Fibroblast of skin of right quadriceps (primary cell): ENCODE measurements at places on chromosomes 3 and 15.
A peak's percentile ranks its signal among the peaks of the same experiment; 100 is the strongest.

DNA sequence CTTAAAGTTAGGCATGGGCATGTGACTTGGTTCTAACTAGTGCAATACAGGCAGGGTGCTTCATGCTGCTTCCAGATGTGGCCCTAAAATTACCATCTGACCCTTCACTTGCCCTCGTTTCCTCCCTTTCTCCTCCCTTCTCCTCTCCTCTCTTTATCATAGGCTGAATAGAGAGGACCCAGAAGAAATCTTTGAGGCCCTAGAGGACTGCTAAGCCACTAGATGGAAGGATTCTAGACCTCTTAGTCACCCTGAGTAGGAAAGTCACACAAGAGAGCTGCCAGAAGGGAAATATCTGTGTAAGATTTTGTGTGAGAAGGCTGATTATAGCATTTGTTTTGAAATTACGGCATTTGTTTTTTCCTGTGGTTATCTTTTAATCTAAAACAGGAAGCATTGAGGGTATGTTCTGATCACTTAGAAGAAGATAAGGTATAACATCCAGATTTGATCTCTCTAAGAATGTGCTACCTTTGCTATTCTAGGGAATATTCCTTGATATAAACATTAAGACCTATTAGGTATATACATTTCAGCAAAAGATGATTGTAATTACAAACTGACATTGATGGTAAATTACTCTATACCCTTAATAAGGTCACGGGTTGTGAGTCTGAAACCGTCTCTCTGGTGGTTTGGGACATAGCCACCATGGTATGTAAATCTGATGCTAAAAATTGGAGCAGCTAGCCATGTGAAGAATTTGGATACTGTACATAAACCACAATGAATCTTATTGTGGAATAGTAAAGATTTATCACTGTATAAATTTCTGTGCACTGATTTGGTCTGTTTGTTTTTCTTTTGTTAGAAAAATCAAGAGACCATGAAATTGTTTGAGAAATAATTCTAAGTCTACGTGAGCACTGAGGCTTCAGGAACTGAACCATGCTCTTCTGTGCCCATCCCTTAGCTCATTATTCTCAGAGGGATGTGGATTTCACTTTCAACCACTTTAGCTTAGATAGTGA lies 84.1 kb downstream of the TP63 start:
- DNase-seq = peak; percentile 96

GRCh38 chr3:171092467-171092911 lies 66.0 kb upstream of the SLC2A2 start:
- DNase-seq = no peak

GRCh38 chr15:74793135-74794028 lies 11.5 kb downstream of the CSK start:
- no peak for DNase-seq

GRCh38 chr3:49362561-49362960 lies 4.4 kb upstream of the GPX1 start:
- DNase-seq = peak; percentile 54

DNA sequence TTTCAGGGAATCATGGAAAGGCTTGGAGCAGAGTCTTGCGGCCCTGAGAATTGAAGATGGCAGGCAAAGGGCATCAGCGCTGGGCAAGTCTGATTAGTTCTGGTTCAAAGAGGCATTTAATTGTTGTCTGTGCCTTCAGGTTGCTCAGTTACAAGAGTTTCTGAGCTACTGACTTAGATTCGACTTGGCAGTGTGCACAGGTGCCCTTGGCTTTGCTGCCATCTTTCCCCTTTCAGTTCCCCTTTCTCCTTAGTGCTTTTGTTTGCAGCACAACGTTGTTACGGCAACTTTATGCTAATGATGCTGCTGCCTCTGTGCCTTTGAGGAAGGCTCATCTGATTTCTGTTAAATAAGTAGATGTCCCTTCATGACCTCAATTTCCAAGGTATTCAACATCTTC lies 12.5 kb downstream of the P2RY14 start:
- no peak for DNase-seq

GRCh38 chr3:160061525-160061924 lies 72.9 kb downstream of the IL12A start:
- DNase-seq = no peak

GRCh38 chr3:143895805-143896204 lies 47.5 kb upstream of the SLC9A9 start:
- peak; percentile 9 for DNase-seq

- DNase-seq = no peak
Measured at GRCh38 chr15:55230051-55230670, 33.4 kb upstream of the RSL24D1 start.

DNA sequence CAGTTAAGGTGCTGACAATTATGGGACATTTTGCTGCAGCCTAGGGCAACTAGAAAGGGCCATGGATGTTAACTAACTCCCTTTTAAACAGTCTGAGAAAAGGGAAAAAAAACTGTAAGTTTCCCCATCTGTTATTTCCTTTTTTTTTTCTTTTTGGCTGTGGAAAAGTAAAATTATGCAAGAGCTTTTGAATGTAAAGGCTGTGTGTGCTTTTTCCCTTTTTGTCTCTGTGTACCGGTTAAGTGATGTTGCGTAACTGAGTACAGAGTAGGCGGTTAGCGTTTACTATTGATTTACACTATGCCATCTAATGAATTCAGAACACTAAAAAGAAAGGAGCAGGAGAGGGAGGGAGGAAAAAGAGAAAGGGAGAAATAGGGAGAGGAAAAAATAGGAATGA lies 403.6 kb downstream of the TIGIT start:
- no peak for DNase-seq

GRCh38 chr3:143247073-143247472 lies 127.5 kb downstream of the CHST2 start:
- no peak for DNase-seq

DNA sequence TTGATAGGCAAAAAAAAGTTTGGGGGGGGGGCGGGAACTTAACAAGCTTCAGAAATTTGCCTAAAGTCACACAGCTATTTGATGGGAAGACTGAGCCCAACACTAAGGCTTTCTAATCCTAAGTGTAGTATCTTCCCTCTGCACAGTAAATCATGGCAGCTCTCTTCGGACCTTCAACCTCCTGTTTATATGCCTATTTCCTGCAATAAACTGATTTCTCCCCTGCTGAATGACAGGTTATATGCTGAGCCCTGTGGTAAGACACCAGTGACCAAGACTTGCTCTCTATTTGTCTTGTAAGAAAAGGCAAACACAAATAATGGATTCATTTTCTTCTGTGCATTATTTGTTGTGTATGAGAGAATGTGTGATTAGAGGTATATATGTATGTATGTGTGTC lies 355.8 kb upstream of the ARRDC4 start:
- no peak for DNase-seq

DNA sequence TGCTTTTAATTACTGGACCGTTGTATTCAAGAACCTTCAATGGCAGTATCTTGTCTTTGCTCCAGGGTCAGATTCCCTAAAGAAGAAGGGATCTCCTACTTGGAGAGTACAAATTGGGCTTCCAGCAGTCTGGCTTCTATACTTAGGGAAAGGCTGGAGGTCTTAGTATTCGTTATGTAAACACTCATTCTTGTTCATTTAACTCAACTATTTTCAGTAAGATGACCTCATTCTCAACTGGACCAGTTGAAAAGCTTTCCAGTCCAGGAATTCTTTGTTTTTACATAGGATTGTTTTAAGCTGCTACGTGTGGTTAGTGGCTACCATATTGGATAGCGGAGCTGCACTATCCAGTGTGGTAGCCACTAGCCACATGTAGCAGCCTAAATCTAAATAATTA lies 4.6 kb downstream of the SENP5 start:
- no peak for DNase-seq

DNA sequence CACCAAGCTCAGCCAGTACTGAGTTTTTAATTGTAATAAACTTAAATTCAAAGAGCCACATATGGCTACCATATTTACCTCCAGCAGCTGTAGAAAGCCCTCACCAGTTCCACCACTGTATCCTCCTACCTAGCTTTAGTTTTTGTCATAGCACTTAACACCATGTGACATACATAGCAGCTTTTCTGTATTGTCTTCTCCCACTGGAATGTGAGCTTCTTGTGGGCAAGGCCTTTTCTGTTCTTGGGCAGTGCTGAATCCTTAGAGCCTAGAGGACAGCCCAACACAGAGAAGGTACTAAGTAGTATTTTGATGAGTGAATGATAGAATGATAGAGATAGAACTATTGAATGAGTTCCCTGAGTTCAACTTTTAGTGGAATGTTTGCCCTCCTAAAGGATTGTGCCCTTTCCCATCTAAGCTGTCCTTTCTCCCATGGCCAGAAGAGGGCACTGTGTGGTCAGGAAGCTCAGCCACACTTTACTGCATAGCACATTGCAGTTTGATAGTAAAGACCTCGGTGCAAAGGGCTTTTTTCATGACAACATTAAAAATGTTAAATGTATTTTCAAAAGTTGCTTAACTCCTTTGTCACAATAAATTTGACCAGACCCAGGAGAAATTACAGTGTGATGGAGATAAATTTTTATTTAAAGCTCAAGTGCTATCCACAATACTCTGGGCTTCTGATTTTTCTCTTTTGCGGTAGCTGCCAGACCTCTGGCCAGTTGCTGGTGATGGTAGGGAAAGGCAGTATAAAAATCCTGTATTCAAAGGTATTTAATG lies 115.8 kb downstream of the GHSR start:
- DNase-seq = peak; percentile 53

DNA sequence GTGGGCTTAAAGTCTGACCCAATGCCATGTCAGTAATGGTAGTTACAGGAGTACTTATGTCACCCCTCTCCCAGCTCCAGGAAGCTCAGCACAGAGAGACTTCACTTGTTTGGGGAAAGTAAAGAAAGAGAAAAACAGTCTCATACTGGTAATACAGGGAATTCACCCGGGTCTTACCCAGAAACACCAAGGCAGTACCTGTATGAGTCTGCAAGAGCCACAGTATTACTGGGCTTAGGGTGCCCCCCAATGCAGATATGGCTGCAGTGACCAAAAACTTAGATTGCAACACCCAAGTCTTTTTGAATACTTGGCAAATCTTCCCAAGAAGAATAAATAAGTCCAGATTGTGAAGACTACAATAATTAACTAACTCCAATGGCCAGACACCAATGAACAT lies 622.1 kb downstream of the IGSF11 start:
- no peak for DNase-seq

DNA sequence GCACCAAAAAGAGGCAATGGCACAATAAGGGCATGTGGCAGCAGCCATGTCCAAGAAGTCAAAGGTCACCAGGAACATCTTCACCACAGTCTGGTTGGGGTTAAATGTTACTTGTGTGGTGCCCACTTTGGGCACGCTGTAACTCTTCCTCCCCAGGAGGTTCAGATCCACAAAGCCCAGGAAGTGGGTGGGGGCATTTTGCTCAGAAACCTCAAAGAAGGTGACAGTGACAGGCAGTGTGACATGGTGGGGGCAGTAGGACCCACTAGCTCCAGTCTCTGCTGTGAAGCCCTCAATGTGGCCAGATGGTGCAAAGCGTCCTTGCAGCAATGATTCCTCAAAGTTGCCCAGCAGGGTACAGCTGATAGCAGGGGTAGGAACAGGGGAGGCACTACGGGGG lies 5.8 kb downstream of the ZNF80 start:
- DNase-seq = no peak

GRCh38 chr3:37223141-37223558 lies 48.8 kb upstream of the LRRFIP2 start:
- no peak for DNase-seq

GRCh38 chr3:44424758-44425157 lies 52.7 kb downstream of the ZNF445 start:
- DNase-seq = no peak

GRCh38 chr3:150511122-150511821 lies 35.0 kb downstream of the SERP1 start:
- DNase-seq = peak; percentile 62

DNA sequence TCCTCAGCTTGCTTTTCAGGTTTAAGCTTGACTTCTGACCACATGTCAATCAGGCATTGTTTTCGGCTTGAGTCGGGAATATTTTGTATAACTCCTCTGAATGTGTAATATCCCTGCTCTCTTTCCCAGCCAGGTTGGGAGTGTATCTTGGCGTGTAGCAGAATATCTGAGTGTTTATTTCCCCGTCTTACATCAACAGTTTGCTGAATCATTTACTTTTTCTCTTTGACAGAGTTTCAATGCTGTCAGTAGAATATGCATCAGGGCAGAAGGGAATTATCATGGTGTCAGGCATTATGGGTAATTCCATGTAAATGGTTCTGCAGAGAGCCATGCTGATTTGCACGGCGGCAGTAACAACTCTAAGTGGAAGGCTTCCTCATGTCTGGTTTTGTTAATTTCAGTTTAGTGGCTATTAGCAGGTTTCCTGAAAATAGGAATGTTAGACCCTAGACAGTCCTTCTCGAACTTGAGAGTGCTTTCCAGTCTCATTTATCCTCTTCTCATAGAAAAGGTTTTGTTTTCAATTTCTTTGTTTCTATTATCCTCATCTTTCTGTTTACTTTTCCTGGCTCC lies 566.3 kb downstream of the AGBL1 start:
- DNase-seq = no peak

GRCh38 chr3:128340198-128340903 lies 126.3 kb downstream of the DNAJB8 start:
- no peak for DNase-seq

DNA sequence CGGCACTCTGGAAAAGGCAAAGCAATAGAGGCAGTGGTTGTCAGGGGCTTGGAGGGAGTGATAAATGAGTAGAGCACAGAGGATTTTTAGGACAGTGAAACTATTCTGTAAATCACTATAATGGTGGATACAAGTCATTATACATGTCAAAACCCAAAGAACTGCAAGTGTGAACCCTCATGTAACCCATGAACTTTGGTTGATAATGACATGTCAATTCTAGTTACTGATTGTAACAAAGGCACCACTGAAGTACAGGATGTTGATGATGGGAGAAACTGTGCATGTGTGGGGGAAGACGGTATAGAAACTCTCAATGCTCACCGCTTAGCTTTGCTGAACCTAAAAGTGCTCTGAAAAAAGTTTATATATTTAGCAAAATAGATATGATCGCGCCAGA lies 36.0 kb downstream of the BTLA start:
- DNase-seq = no peak

GRCh38 chr15:39135989-39136388 lies 444.9 kb upstream of the THBS1 start:
- peak; percentile 99 for DNase-seq

- DNase-seq = no peak
Measured at GRCh38 chr15:28974142-28974541, 88.4 kb downstream of the APBA2 start.

GRCh38 chr15:52121896-52122295 lies 9.3 kb upstream of the BCL2L10 start:
- no peak for DNase-seq

- peak; percentile 80 for DNase-seq
Measured at GRCh38 chr3:66092175-66092995, 53.7 kb upstream of the MAGI1 start.
